ENCODE measurements at places on chromosomes 13 and 19.

- peak; percentile 92 for DNase-seq
These were observed 605 bp downstream of the CAPNS1 start for GRCh38 chr19:36140304-36141038.

- no peak for DNase-seq
These were observed 9.6 kb upstream of the EMP3 start for GRCh38 chr19:48315712-48316111.

- no peak for DNase-seq
These were observed 49.2 kb downstream of the DIAPH3 start for GRCh38 chr13:60114499-60115028.

DNA sequence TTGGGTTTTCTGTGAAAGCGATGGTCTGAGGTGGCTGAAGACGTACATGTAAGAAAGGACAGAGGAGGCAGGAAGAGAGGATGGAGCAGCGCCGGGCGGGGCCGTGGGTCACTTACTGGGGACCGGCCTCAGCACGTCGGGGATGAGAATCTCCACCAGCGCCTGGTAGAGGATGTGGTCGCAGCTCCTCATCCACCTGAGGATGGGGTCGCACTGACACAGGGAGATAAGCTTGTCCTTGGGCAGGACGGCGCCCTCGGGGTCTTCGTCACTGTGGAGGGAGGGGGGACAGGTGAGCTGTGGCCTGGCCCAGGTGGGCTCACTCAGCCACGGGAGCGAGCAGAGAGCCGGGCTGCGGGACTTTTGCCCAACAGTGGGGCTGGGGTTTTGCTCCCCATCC, 29.0 kb upstream of the RANBP3 start:
- no peak for DNase-seq

GRCh38 chr13:109747524-109747923, 38.9 kb downstream of the IRS2 start:
- DNase-seq, result peak; percentile 30

DNA sequence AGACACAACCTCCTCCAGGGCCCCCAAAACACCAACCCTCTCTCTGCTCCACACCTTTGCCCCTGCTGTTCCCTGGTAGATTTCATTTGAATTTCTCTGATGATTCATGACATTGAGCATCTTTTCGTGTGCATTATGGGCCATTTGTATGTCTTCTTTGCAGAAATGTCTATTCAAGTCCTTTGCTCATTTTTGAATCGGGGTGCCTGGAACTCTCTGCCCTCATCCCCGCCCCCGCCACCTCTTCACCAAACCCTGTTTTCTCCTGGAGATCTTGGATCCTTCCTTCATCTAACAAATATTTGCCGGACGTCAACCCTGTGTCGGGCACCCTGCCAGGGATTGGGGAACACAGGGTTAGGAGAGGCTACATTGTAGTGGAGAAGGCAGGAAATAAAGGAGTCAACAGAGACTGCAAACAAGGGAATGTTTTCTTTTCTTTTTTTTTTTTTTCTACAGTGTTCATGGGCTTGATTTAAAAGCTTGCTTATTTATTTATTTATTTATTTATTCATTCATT, 25.5 kb upstream of the SLC1A5 start:
- DNase-seq, result peak; percentile 54

DNA sequence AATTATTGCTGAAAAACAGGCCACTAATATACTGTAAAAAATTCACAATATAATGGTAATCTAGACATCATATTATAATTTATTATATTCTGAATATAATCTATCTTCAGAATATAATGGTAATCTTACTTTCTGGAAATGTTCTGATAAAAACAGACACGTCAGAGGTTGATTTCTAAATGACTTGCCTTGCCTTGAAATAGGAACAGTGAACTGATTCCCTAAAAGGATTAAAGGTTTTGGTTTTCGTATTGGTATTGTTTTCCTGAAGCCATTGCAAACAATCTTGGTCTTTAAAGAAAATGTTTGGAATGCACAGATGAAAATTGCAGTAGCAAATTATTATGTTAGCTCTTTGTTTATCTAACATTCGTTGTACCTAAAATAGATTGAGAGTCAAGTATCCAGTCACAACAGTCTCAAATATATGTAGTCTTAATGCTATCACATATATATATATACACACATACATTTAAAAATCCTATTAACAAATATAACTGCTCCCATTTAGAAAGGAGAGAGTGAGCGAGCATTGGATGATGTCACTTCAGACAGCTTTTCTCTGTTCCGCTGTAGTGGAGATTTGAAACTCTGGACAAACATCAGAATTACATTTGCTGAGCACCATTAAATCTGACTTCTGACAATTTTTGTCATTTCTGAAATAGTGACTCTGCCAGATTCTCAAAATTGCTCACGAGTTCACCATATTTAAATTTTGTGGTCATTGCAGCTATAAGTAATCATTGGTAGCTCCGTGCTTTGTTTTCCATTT, 1.7 kb downstream of the ITM2B start:
- peak; percentile 8 for DNase-seq

DNA sequence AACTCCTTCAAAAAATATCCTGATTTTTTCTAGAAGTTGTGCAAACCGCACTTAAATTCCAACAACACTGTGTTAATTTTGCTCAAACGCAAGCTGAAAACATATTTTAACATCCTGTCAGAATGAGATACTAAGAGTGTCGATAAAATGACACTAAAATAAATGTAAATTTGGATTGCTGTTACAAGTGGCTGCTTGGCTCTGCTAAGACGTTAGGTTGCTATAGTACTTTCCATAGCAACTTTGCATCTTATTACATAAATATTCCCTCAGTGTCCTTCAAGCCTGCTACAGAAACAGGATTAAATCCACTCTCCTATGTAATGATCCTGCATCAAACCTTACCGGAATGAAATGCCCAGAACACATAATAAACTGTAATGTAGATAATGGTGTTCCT, 292.1 kb downstream of the DNAJC15 start:
- DNase-seq, result no peak

DNA sequence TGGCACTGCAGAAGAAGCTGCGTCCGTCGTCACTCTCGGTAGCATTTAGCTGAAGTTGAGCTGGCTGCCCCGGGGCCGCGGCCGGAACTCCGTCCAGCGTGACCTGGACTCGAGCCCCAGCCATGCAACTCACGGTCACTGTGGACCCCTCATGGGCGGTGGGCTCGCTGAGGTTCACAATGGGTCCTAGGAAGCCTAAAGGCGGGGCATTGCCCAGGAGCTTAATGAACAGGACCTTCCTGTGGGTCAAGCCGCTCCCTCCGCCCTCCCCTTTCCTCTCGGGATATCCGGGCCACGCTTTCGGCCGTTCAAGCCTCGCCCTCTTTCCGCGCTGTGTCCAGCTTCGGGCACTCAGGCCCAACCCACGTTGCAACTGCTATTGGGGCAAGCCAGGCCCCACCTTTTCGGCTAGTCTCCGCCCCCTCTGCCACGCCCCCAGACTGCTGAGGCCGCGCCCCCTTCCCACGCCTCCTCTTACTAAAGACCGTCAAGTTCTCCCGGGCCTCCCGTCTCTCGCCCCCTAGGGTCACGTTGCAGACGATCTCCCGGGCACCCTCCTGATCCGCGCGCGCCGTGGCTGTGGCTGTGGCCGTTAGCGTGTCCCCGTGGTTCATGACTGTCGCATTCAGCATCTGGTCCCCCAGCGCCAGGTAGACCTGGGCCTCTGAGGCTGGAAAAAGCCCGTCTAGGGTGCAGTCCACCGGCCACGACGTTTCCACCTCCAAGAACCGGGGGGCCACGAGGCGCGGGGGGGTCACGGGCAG, 1.4 kb upstream of the RAVER1 start:
- peak; percentile 89 for DNase-seq

DNA sequence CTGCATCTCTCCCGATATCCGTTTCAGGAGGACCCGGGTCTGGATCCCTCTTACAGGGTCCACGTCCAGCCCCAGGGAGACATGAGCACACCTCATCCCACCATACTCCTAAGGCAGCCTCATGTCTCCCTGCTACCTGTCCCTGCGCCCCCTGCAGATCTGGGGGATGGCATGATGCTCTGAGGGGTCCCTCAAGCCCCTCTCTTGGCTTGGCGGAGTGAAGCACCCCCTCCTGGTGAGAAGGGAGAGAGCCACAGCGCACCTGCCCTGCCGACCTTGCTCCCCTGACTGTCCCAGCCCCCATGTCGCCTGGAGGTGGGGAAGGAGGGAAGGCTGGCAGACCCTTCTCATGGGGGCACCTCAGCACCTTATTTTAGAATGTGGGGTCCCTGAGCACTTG, 21.5 kb upstream of the ARHGEF7 start:
- DNase-seq, result no peak

DNA sequence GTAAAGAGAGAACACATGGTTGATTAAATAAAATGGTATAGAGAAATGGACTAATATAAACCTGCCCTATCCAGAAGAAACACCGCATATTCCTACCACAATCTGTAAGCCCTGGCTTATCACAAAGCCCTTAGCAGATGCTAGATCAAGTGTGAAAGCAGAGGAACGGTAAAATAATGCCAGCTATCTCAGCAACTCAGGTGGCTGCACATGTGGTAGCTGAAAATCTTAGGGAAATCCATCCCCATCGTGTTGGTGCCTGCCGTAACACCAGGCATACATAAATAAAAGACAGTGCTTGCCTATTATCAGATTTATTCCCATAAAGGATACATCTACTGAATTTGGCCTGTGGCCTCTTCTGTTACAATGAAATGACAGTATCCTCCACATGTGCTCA, 304.1 kb upstream of the MAB21L1 start:
- no peak for DNase-seq

DNA sequence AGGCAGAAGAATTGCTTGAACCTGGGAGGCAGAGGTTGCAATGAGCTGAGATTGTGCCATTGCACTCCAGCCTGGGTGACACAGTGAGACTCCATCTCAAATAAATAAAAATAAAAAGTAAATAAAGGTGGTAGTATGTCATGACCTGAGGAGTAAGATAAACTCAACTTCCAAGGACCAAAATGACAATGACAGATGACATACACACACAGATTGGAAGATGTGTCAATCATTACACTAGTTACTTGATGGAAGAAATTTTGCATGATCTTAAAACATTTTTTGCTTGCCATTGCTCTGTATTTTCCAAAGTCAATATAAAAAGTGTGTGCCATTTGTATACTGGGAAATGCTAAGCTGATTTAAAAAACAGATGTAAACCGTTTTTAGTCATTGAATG, 4.1 kb downstream of the SLC46A3 start:
- DNase-seq, result no peak

DNA sequence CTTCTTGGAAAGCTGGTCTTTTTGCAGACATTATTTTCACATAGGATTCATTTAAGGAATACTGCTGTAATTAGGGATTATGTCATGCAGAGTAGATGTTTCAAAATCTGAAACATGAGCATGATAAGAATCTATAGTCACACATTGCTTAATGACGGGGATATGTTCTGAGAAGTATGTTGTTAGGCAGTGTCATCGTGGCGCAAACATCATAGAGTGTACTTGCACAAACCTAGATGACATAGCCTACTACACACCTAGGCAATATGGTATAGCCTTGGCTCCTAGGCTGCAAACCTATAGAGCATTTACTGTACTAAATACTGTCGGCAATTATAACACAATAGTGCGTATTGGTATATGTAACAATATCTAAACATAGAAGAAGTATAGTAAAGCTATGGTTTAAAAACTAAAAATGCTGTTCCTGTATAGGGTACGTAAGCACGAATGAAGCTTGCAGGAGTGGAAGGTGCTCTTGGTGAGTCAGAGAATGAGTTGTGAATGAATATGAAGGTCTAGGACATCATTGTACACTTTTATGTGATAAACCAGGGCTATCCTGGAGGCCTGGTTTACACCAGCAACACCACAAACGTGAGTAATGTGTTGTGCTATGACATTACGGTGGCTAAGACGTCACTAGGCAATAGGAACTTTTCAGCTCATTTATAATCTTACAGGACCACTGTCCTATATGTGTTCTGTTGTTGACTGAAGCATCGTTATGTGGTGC, 283.1 kb downstream of the MTUS2 start:
- DNase-seq, result no peak

- no peak for DNase-seq
These were observed 81.6 kb upstream of the CSNK1A1L start for GRCh38 chr13:37187105-37187504.

GRCh38 chr13:96071504-96071903, 18.3 kb upstream of the UGGT2 start:
- peak; percentile 20 for DNase-seq

- no peak for DNase-seq
These were observed 6.7 kb upstream of the FFAR1 start for GRCh38 chr19:35341006-35341405.

DNA sequence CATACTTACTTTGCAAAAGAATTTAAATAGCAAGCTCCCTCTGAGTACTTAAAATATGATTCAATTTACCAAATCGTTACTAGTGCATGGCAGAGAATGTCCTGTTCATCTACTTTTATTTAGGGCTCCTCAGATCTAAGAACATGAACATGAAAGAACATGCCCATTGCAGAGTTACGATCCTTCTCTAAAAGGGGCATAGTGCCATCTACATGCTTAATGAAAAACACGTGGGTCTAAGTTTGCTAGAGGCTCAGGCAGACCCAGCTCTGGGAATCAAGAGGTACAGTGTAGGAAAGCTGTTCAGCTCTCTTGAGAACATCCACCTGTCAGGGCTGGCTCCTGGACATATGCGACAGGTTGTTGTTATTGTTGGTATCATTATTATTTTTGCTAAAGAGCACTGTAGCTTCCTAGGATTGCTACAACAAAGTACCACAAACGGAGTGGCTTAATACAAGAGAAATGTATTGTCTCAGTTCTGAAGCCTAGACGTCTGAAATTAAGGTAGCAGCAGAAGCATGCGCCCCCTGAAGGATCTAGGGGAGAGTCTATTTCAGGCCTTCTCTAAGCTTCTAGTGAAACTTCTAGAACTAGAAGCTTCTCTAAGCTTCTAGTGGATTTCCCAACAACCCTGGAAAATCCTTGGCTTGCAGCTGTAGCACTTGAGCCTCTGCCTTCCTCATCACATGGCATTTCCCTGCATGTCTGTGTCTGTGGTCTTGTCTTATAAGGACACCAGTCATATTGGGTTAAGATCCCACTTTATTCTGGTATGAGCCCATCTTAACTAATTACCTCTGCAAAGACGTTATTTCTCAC, 133.9 kb downstream of the DCT start:
- peak; percentile 87 for DNase-seq

GRCh38 chr13:28171266-28171665, 32.9 kb downstream of the PAN3 start:
- DNase-seq, result no peak

- DNase-seq, result no peak
These were observed 254.4 kb downstream of the ZNF536 start for GRCh38 chr19:30626626-30626966.

GRCh38 chr19:48338802-48339503, 13.6 kb downstream of the EMP3 start:
- no peak for DNase-seq

- no peak for DNase-seq
These were observed 5.2 kb downstream of the ITPKC start for GRCh38 chr19:40721936-40722661.

All from NCI-H69 (cell line).